Effector memory CD4-positive, alpha-beta T cell (primary cell): ENCODE measurements at places on chromosomes 12 and 14.

DNA sequence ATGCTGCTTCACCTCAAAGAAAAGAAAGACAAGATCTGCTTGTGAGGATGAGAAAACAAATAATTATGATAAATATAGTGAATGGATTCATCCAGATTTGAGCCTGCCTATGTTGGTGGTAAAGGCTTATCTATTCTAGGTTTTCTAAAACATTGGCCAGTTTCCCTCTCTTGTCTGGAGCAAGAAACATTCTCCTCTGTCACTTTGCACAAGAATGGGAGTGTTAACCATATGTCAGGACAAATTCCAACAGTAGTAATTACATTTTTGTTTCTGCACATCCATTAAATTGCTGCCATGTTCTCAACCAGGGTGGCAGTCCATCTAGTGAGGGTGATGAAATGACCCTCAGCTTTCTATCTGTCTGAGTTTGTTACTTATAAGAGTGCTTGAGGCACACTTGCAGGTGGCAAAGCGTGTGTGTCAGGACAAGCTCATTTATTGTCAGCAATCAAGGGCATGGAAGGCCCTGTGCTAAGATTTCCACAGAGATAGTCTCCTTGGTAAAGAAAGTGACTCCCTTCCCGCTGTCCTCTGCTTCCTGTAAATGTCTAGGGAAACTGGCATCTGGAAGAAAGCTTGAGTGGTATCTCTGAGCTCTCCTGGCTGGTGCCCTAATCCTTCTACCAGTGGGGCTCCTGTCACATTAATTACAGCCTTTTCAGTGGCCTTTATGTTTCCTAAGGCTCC lies 502.1 kb upstream of the FLRT2 start:
- DNase-seq: no peak

DNA sequence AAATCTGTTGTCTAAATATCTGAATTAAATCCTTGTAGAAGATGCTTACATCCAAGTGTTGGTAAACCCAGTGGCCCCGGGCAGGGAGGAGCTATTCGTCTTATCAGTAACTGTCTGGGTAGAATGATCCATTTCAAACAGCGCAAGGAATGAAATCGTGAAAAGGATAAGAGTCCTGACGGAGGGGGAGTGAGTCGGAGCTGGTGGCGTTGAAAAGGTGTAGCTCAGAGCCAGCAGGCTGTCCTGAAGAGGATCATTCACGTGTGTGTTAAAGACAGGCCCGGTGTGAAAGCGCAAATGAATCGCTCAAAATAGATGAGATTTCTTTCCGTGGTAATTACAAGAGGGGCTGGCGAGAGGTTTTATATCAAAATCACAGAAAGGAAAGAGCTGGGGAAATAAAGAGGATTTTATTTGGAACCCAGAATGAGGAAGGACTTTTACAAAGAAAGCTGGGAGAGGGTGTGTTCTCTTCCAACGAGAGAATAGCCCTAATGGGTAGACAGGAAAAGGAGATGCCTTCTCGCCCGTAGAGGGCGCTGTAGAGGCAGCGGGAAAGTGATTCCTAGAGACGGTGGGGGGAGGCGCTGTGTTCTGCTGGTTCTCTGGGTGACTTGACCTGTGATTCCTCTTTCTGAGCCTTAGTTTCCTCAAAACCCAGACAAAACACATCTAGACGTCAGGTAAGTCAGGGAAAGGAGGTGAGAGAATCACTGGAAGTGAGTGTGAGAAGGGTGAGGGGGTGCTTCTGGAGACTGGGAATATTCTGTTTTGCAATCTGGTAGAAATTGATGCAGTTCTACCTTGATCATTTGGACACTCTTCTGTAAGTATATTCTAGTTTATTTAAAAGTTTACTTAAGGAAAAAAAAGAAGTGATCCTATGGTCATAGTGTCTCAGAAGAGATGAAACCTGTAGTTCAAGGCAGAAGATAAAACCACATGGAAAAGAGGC lies 39.3 kb downstream of the SRRM4 start:
- DNase-seq: no peak

GRCh38 chr14:42112108-42112507 lies 505.4 kb downstream of the LRFN5 start:
- no peak for DNase-seq

DNA sequence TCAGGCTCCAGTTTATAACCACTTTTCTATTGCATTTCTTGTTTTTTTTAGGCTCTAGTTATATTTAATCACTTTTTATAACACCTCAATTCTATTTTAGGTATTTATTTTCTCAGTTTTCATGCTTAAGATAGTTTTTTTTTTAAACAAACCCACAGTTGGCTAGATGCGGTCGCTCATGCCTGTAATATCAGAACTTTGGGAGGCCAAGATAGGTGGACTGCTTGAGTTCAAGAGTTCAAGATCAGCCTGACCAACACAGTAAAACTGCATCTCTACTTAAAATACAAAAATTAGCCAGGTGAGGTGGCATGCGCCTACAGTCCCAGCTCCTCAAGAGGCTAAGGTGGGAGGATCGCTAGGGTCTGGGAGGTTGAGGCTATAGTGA lies 93.0 kb downstream of the PPP1R12A start:
- no peak for DNase-seq

DNA sequence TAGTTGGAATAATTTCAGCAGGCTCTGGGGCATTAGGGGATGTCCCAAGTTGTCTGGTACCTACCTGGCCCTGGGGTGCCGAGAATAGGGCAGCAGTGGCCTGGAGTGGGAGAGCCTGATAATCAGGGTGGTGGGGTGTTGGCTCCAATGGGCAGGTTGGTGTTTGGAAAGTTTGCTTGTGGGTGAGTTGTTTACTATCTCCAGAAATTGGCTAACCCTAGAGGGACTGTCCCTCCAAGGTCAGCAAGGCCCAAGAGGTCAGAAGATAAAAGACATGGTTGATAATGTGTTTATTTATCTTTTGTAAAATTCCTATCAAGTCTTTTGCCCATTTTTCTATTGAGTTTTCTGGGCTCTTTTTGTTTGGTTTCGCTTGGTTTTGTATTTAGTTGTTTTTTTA lies 105.1 kb downstream of the KICS2 start:
- no peak for DNase-seq

GRCh38 chr12:131948166-131948712 lies 1.5 kb upstream of the EP400 start:
- DNase-seq: no peak

- DNase-seq: no peak
Measured at GRCh38 chr12:31119192-31119802, 45.6 kb downstream of the DDX11 start.

DNA sequence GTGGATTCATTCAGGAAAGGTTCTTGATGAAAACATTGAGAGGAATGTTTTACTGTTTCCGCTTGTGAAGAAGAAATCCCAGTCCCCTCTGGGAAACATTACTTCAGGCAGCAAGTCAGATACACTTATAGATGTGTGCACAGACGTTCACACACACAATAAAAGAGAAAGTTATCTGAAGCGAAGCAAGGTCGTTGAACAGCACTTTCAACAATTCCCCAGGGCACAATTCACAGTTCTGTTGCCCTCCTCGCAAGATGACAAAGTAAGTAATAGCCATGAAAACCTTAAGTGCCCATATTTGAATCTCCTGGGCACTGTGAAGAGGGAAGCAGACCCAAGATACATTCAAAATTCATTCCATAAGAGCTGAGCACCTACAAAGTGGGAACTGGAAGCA lies 156.6 kb upstream of the CAND1 start:
- DNase-seq: no peak

- no peak for DNase-seq
Measured at GRCh38 chr12:47038270-47038748, 41.1 kb upstream of the PCED1B start.

GRCh38 chr14:96852823-96853422 lies 55.7 kb downstream of the VRK1 start:
- no peak for DNase-seq

DNA sequence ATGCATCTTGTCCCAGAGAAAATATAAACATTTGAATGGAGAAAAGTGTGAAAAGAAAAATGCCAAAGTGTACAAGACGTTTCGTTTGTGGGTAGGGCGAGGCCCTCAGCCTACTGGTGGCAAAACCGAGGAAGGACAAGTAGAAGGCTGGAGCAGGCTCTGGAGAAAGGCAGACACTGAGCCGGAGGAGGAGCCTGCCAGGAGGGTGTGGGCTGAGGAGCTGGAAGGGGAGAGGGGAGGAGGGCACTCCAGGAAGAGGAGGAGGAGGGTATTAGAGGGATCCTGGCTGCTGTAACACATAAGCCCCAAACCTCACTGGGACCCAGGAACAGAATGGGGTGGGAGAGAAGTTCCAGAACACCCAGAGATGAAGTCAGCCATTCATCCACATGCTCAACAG lies 47.7 kb downstream of the CLMN start:
- DNase-seq: no peak

GRCh38 chr14:56189307-56189706 lies 71.1 kb downstream of the PELI2 start:
- DNase-seq: no peak

DNA sequence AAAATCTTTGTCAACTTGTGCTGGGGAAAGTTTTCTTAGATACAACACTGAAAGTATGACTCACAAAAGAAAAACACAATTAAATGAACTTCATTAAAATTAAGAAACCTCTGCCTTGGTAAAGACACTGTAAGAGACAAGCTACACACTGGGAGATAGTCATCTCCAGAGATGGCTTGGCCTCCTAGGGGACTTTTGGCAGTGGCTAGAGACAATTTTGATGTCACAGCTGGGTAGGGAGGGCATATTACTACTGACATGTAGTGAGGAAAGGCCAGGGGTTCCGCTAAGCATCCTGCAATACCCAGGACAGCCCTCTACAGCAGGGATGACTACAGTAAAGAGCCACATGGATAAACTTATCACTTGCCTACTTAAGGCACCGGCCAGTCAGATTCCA lies 8.7 kb upstream of the RNASE4 start:
- no peak for DNase-seq

GRCh38 chr12:5514545-5514944 lies 82.6 kb downstream of the NTF3 start:
- DNase-seq: no peak

DNA sequence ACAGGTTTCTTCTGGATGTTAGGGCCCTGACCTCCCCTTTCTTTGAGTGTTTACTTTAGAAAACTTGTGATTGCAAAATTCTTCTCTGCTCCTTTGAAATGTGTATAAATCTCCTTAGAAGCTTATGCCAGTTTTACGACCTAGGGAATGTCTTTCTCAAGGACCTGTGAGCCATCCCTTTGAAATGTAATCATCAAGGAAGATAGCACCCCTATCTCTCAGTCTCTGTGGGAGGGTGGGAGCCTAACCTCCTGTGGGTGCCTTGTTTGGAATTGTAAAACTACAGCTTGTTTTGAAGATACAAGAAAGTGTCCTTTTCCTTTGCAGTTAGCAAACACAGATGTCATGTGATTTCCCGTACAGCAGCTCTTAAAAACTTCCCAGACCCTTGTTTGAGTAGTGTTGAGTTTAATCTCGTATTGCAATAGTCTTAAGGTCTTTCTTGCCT lies 3.3 kb downstream of the OR10AD1 start:
- no peak for DNase-seq

DNA sequence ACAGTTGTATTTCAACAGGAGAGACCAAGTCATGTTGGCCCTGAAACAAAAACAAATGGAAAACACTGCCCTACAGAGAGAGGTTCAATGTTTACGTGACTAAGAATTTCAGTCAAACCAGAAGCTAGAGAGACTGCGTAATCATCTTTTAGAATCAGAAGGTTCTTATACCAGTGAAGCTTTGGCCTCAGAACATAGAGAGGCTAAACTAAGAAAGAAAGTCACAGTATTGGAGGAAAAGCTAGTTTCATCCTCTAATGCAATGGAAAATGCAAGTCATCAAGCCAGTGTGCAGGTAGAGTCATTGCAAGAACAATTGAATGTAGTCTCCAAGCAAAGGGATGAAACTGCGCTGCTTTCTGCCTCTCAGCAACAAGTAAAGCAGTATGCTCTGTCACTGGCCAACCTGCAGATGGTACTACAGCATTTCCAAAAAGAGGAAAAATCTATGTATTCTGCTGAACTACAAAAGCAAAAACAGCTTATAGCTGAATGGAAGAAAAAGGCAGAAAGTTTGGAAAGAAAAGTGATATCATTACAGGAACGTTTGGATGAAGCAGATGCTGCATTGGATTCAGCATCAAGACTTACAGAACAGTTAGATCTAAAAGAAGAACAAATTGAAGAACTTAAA lies 32.5 kb upstream of the NUAK1 start:
- DNase-seq: no peak

GRCh38 chr12:120822832-120823503 lies 81.2 kb downstream of the SPPL3 start:
- DNase-seq: no peak

DNA sequence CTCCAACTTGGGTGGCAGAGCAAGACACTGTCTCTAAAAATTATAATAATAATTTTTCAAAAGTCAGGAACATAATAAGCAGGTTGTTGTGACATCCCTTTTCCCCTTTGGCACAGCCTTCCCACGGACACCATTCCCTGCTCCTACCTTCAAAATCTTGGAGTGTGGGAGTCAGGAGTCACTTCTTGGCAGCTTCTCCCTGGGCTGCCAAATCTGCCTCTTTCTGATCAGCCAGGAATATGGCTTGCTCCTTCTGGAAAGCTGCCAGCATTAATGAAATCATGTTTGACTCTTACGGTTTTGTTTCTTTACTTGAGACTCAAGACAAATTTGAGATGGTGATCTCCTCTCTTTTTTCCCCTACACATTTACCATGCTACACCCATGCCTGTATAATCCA lies 391.4 kb upstream of the SYT1 start:
- no peak for DNase-seq

DNA sequence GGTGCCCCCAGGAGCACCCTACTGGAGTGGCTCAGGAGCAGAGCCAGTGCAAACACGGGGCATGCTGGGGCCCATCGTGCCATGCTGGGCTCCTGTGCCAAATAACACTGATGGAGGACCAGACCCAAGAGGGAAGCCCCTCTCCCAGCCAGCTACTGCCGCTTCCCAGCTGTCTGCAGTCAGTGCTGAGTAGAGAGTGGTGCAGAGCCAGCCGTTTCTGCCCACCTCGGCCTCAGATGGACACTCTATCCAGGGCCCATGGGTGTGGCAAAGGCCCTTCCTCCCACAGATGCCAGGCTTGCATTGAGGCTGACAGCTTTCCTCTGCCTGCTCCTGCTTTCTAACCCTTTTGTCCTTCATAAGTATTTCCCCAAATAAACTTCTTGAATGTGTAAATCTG lies 13.2 kb downstream of the CLBA1 start:
- no peak for DNase-seq

DNA sequence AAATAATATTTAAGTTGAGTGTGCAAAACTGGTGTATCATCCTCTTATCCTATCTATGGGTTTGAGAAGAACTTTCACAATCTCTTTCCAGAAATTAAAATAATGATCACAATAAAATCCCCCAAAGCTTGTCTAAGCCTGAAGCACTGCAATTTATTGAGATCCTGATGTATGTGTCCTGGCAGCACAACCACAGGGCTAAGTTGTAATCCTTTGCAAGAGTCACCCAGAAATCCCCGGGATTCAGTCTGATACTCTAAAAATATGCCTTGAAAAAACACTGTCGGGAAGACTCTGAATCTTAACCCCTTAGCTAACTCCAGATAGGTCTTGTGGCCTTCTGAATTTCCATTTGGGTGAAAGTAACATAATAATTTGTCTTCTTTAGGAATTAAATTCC lies 40.3 kb upstream of the STXBP6 start:
- DNase-seq: no peak

GRCh38 chr12:2318286-2318685 lies 265.5 kb downstream of the CACNA1C start:
- no peak for DNase-seq

GRCh38 chr14:60945984-60946383 lies 34.9 kb downstream of the TRMT5 start:
- no peak for DNase-seq

- DNase-seq: no peak
Measured at GRCh38 chr12:97168804-97169203, 261.7 kb downstream of the NEDD1 start.
